ENCODE measurements at places on chromosomes 12 and 14.

- no peak for DNase-seq
Observed at GRCh38 chr12:54409267-54409666, 9.8 kb downstream of the ITGA5 start.

GRCh38 chr12:91603060-91603459 is 420.4 kb upstream of the DCN start:
- no peak for DNase-seq

- DNase-seq: no peak
Observed at GRCh38 chr12:53051881-53052412, 2.1 kb downstream of the TNS2 start.

DNA sequence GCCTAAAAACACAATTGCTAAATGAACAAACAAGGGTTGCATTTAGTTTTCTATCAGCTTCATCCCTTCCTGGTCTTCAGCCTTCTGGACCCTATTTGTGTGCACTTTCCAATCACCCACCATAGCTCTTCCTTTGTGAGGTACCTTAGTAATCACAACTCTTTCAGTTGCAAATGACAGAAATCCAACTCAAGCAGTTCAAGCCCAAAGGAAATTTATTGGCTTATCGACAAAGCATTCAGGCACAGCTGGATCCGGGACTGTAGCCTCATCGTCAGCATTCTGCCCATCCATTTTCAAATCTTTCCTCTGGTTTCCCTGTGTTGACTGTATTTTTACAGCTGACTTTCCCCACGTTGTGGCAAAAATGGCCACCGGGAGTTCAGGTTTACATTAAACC is 148.6 kb upstream of the VASH1 start:
- no peak for DNase-seq

GRCh38 chr14:63345826-63346225 is 27.1 kb upstream of the GPHB5 start:
- no peak for DNase-seq

DNA sequence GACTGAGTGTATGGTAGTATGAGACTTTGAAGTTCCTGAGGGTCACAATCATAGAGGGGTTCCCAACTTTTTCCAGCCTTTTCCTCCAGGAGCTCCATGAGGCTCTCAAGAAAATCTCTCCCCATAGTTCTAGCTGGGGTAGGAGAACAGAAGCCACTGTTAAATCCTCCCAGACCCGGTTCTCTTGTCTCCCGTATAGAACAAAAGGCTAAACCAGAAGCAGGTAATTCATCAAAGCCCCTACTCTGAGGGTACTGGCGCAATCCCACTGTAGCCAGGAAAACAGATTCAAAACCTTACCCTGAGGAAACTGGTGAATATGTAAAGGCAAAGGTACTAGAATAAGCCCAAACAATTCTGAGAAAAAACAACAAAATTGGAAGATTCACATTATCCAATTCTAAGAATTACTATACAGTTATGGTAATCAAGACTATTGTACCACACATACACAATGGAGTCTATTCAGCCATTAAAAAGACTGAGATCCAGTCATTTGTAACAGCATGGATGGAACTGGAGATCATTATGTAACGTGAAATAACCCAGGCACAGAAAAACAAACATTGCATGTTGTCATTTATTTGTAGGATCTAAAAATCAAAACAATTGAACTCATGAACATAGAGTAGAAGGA is 20.5 kb downstream of the OR8S1 start:
- DNase-seq: no peak

DNA sequence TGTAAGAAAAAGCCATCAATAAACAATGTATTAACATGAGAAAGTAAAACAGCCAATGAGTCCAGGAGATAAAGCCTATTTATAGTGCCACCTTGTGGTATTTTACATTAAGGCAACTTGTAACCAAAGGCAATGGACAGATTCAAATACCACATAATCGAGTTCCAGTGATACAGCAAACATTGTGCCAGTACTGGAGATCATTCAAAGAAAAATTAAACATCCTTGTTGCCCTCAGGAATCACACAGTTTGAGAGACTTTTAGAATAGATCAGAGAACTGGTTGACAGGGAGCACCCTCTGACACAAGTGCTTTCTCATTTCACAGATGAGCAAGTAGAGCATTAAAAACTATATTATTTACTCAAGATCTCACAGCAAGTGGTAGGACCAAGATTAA is 98.1 kb downstream of the DDHD1 start:
- no peak for DNase-seq

DNA sequence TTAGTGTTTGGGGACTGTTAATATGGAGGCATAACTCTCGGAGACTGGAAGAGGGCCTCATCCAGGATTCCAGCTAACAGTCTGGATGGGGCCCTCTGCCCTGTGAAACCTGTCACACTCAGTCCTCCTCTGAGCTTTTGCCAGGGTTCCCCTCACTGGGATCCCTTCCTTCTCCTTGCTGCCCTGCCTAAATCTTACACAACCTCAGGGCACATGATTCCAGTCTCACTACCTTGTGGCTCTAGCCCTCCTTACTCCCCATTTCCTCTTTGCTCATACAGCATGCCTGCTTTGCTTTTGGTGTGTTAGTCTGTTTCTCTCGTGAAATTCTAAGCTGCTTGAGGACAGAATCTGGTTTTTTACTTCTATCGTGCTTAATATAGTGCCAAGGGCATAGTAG is 942 bp upstream of the GSG1 start:
- DNase-seq: no peak

DNA sequence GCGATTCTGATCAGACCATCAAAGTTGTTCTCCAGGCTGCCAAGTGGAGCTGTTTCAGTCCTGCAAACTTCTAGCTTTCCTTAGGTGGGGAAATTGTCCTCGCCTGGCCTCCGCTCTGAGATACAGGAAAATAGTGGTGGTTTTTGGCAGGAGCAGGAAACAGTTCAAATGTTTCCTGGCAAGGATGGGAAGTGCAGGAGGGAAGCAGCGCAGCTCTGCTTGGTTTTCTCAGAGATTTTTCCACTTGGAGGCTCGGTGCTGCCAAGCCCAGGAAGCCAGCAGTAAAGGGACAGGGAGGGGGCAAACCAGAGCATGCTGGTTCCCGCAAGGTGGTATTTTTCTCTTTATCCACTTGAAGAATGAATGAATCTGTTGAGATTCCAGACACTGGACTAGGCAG is 17.0 kb downstream of the TMEM63C start:
- DNase-seq: no peak

DNA sequence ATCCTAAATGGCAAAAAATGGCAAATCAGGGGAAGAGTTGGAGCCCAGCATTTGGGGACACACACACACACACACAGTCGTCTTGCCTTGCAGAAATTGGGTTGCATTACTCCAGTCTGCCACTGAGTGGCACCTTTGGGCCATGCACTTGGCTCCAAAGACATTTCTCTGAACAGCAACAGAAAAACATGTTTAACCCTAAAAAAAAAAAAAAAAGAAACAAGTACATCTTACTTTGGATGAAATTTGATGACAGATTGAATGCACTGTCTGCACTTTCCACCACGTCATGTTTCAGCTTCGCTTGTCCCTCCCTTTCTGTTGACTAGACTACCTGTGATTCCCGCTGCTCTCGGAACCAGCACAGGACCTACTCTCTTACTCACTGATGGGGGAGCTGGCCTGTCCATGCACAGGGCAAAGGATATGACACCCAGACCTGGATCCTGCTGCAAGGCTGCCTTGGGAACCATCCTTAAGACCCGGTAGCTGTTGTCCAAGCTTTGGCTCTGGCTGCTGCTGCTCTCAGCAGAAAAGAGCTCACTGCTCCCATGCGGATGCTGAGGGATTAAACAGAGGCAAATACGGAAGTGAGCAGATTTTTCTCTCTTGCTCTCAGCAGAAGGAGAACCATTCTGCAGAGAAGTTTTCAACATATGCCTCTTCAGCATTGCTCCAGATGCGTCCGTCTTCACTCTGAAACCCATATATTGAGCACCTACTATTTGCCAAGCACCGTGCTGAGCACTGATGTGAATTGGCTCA is 376.8 kb downstream of the DPF3 start:
- DNase-seq: peak; percentile 76

- DNase-seq: no peak
Observed at GRCh38 chr12:51059086-51059485, 11.0 kb downstream of the LETMD1 start.

GRCh38 chr14:59187802-59188460 is 536 bp upstream of the DAAM1 start:
- peak; percentile 73 for DNase-seq

GRCh38 chr12:61574339-61574738 is 685.9 kb upstream of the USP15 start:
- DNase-seq: no peak

- DNase-seq: peak; percentile 47
Observed at GRCh38 chr14:61564618-61565091, 130.7 kb upstream of the HIF1A start.

DNA sequence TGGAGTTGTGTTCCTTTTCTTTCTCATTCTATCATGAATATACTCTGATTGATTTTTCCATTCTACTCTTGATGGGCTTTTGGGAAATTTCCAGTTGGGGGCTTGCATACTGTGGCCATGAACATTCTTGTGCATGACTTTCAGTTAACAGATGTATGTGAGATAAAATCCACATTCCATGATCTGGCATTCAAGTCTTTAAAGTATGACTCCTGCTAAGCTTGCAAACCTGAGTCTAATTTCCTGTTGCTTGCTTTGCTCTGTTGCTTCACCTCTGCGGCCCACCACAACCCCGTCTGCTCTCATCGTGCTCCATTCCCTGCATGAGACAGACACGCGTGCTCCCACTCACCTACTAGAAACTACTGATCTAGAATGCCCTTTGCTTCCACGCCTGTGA is 24.3 kb upstream of the NPAS3 start:
- DNase-seq: no peak

- no peak for DNase-seq
Observed at GRCh38 chr12:43241986-43242385, 310.0 kb downstream of the ADAMTS20 start.

DNA sequence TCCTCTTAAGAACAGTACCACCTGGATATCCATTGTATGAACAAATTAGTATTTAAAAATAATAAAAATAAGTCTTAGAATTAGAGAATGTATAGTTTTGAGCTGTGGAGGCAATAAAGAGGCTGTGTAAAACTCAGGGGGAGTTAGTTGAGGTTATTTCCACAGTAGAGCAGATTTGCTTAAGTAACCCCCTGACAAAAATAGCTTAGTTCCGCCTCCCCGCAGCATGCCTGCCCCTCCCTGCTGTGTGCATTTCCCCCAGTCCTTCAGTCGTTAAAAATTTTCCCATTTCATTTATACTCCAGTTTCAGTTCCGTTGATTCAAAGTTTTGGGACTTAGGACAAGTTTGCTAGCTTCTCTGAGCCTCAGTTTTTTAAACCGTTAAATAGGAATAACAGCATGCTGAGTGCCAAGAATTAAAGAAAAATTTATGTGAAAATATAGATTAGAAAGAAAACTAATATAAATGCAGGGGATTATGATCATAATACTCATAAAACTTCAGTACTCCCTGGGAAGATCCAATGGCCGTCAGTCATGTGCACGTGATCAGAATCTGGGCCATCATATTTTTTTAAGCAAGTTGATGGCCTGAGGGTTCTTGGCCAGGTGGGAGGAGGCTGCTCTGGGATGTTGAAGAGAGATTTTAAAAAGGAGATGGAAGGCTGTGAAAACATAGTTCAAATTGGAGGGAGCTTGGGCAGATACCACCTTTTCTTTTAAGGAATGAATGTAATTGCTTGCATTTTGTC is 14.5 kb upstream of the SLC38A2 start:
- no peak for DNase-seq

DNA sequence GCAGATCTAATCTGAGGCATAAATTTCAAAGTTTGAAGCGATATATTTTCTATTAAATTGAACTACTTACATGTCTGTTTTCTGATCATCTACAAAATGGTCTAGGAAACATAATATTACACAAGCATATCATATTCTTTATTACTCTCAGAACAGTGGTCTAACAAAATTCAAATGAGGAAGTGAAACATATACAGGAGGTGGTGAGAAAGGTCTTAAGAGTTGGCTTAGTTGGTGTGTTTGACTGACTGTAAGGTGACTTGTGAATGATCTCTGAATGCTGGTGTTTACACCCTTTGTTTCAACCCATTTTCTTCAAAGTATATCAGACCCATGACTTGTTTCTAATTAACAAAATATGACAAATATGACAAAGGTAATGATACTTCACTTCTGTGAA is 1156.8 kb downstream of the SLC16A7 start:
- DNase-seq: no peak

- DNase-seq: no peak
Observed at GRCh38 chr12:106729611-106730010, 44.9 kb upstream of the RIC8B start.

DNA sequence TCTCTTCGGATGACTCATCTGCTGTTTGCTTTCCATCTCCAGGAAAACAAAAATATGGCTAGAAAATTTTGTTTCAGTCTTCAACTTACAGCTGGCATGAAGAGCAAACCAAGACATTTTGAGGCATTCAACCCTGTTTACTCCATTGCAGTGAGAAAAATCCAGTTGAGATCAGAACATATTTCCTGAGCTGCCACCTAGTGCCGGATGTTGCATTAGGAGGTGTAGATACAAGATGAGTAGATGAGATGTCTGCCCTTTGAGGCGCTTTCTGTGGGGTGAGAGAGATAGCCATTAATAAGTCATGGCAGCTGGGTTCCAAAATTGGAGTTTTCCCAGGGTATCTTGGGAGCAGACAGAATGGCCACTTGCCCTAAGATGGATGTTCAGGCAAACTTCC is 171.1 kb downstream of the PRKCH start:
- DNase-seq: no peak

DNA sequence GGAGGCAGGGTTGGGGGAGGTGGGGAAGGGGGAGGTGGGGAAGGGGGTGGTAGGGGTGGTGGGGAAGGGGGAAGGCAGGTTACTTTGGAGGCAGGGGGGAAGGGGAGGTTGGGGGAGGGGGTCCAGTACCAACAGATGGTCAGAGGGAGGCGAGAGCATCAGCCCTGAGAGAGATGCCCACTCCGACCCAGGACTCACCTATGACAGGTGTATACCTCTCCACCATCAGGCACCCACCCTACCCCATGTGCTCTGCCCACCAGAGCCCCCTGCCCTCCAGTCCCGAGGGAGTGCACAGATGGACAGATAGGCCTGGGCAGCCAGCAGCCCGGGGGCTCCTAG is 18.6 kb downstream of the JAG2 start:
- DNase-seq: no peak

DNA sequence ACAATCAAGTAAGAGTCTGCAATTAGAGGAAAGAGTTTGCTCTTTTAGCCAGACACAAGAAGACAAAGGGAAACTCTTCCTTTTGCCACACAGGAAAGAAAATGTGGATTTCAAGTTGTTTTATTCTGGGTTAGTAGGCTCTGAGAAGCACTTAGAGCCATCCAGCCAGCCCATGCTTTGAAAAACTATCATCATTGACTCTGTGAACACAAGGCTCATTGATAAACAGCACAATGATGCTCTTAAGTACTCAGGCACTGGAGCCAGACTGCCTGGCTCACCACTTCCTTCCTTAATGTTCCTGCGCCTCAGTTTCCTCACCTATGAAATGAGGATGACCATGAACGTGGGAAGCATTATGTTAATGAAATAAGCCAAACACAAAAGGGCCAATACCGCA is 150.2 kb upstream of the EEA1 start:
- no peak for DNase-seq

DNA sequence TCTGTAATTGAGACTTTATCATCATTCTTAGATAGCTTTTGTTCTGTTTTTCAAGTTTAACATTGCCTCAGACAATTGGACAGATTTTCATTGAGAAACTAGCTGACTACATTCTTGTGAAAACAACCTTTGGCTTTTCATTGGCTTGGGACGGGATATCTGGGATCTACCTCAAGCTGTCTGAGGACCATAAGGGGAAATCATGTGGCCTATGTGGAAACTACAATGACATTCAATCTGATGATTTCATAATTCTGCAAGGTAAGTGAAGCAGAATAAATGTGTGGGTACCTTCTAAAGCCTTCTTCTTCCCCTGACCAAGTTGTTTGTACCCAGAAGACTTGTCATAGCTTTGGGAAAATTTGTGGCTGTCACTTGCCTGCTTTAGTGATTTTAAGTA is 133.5 kb downstream of the OTOGL start:
- DNase-seq: no peak
